SK-MEL-5 (cell line): ENCODE measurements at places on chromosomes 4 and X.

DNA sequence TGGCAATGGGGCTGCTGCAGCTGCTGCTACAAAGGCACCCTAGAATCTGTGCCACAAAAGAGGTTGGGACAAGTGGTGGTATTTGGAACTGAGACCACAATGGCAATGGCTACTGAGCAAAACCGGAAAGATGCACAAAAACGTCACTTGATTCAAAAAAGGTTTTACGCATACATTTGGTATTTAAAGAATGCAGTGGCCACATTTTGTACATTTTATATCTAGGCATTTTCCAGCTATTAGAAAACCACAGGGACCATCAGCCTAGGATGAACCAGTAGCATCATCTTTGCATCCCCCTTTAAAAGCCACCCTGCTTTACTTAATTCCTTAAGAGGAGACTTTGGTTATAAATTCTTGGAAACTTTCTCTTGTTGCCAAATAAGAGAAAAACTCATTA lies 104.8 kb upstream of the CXCL13 start:
- DNase-seq: no peak

DNA sequence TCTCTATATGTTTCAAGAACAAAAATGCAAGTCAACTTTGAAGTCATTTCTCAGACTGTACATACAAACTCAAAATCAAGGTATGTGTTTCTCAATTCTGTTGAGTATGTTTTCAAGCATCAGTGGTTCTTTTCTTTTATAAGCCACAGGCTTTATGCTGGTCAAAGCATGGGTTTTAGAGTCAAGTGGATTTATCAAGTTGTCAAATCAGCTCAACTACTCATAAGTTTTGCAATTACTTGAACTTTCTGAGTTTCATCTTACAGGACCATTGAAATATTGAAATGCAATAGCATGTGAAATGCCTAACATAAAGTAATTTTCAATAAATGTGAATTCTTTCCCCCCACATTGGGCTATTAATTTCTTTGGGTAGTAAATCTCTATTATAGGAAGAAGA lies 239.9 kb upstream of the DKK2 start:
- DNase-seq: no peak

GRCh38 chrX:128250621-128251020 lies 198.4 kb upstream of the ACTRT1 start:
- no peak for DNase-seq

GRCh38 chrX:67587946-67588624 lies 44.3 kb downstream of the AR start:
- no peak for DNase-seq

- DNase-seq: no peak
Observed at GRCh38 chr4:106231931-106232330, 84.1 kb downstream of the TBCK start.

DNA sequence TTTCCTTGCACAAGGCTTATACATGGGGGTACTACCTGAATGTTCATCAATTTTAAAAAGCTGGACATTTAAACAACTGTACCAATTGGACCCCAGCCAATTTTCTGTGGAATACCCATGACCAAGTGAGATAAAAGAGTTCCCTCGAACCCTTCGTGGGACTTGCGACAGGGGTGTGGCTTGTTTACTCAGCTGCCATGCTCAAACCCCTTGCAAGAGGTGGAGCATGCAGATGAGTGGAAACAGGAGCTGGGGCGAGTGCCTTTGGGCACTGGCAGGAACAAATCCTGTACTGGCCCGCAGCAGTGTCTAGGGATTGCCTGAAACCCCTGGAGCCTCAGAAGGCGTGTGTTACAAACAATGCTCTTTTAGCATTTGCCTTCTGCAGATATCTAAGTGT lies 144.2 kb downstream of the PDHA2 start:
- DNase-seq: no peak

- peak; percentile 46 for DNase-seq
Observed at GRCh38 chr4:150591406-150591805, 9.5 kb downstream of the MAB21L2 start.

GRCh38 chr4:78149751-78150542 lies 92.8 kb downstream of the FRAS1 start:
- no peak for DNase-seq

DNA sequence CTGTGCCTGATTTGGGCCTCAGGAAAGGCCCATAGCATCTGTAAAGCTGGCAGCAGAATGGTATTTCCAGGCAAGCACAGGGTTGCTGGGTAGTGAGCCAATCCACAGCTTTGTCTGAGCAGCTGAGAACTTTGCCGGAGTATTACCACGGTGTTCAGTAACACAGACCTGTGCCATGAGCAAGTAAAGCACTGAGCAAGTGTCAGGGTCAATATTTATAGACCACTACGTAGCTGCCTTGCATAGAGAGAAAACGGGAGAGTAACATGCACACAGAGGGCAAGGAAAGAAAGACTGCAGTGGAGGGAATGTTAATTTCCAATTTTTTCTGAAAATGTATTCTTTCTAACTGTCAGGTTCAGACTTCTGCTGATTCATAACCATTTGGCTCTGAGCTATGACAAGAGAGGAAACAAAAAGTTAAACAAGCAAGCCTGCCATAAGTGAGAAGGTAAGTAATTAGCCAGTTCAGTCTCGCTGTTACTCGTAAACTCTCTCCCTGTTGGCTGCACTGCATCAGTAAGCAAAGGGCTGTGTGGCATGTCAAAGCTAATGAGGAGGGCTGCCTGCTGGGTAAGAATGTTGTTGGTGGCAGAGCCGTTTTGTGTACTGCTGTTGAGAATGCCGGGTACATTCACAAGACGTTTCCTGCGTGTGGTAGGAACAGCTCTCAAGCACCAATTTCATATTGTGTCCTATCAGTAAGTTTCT lies 238.1 kb downstream of the BMPR1B start:
- DNase-seq: no peak

GRCh38 chr4:132071815-132072214 lies 1077.3 kb upstream of the PCDH10 start:
- no peak for DNase-seq

DNA sequence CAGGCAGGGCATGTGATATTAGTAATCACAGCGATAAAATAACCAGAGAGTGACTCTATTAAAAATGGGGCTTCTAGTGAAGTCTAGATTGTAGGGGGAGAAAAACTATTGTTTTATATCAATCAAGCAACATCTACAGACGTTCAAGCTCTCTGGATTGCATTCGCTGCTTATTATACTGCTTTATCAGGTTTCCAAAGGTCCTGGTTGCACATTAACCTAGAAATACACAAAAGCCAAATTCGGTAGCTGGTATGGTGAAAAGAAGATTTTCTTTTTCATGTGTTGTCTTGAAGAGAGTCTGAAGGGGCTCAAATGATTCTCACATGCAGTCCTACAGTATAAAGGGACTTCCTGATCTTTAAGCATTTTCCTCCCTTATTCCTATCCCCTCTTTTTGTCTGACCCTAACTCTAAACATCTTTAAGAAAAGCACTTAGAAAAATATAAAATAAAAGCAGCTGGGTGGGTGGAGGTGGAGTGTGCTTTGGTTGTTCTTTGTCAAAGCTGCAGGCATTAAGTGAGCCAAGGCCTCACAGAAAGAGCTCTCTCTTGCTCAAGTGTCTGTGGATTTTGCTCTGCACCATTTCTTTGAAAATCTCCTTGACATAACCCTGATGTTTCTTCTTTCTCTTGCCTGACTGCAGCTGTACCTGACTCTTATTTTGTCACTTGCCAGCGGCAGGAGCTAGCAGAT lies 46.1 kb downstream of the MID1IP1 start:
- no peak for DNase-seq

DNA sequence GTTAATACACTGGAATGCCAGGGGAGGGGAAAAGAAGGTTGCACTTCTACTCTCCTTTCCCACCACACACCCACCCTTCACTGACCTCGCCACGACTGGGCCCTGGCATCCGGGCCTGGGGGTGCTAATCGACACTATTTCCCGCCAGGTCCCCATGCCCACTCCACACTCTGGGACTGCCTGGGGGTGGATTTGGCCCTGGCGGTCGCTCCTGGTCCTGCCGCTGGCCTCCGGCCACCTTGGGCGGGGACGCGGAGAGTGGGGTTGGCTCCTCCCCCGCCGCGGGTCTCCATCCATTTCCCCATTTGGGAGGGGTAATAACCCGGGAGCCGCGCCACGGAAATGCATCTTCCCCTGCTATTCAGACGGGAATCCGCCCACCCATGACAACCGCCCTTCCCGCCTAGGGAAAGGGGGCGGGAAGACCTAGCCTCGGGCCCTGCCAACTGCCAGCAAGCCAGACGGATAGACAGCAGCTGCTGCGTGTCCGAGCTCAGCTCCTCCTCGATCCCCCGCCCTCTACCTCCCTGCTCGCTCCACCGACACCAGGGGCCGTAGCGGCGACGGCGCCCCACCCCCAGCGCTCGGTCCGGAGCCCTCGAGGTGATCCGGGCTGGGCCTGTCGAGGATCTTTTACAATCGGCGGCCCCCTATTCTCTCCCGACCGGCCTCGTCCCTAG lies 78.1 kb downstream of the RLIM start:
- no peak for DNase-seq

DNA sequence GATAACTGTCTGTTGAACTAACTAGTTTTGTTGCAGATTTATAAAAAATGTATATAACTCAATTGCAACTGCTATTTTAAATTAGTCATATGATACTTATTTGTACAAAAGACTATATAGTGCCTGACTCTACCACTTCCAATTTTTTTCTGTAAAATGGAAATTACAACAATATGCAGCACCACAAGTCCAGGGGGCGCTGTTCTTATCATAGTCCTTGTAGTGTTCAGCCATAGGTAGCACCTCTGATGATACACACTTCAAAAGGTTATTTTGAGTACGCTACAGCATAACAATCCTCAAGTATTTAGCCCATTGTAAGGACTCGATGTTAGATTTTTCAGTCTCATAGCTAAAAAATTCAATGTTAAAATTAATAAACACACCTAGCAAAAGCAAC lies 174.9 kb downstream of the CORIN start:
- DNase-seq: peak; percentile 54

DNA sequence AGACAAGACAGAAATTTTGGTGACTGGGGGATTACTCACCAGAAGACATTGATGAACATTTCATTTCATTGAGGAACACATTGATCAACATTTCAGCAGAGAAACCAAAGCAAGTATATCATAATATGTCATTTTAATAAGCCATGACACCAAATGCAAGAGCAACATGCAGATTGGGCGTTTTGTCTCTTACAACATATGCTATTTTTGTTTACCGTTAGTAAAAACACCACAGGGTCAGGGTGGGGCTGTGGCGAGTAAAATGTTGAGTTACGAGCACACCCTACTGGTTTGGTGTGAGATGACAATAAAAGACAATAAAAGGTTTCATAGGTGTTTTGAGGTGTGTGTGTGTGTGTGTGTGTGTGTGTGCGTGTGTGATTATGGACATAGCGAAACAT lies 294.5 kb downstream of the PDGFC start:
- DNase-seq: peak; percentile 55

DNA sequence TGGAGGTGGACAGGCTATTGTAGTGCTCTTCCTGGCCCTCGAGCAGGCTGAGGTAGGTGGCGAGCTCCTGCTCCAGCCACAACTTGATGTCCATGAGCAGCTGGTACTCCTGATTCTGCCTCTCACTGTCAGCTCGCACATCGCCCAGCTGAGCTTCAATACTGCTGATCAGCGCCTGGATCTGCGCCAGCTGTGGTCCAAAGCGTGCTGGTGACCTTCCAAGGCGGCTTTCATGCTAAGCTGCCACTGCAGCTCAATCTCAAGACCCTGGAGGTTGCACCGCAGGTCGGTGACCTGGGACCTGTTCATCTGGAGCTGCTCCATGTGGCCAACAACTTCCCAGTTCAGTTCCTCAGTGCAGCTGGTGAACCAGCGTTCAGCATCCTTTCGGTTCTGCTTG lies 31.2 kb downstream of the LRIT3 start:
- DNase-seq: no peak

DNA sequence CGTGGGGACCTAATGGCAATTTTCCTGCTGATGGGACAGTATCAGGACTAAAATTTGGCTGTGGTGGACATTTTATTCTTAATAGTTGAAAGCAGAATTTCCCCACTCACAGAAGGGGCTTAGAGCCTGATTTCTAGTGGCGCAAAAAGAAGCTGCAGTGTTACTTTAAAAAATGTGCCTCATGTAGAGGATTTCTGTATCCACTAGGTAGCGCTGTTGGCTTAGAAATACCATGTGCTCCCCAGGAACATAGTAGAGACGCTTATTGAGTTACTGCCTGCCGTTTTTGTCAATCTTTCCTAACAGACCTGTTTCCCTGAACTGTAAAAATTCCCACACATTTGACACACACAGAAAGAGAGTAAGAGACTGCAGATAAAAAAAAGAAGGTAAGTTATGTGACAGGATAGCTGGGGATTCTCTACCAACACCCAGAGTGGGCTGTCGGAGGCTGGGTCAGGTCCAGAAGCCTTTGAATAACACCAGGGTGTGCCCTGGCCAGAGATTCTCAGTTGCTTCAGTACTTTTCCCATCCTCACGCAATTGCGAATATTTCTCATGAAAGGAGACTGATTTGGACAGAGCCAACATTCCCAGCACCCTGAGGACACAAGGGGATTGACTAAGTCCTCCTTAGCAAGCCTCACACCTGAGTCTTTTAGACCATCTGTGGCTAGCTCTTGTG lies 88.4 kb downstream of the ZXDA start:
- DNase-seq: peak; percentile 76

GRCh38 chrX:103248553-103248952 lies 6.4 kb downstream of the TCEAL8 start:
- peak; percentile 48 for DNase-seq

DNA sequence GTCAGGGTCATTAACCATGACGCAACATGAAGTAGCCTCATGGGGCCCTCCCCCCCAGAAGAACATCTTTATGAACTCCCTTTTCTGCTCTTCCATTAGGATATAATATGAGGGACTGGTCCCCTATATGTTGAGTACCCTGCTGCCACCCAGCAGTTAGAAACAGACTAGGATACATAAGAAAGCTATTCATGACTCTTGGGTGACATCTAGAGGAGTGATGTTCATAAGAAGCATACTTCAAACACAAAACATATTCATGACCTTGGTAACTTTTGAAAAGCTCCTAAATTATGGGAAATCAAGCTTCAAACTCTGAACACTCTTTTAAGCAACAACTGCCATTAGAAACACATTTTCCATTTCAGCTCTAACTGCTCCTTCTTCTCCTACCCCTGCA lies 155.2 kb upstream of the SPIN4 start:
- peak; percentile 50 for DNase-seq

- DNase-seq: no peak
Observed at GRCh38 chr4:83387012-83387411, 52.4 kb upstream of the HPSE start.

GRCh38 chr4:182536221-182536811 lies 293.1 kb downstream of the TENM3 start:
- no peak for DNase-seq

DNA sequence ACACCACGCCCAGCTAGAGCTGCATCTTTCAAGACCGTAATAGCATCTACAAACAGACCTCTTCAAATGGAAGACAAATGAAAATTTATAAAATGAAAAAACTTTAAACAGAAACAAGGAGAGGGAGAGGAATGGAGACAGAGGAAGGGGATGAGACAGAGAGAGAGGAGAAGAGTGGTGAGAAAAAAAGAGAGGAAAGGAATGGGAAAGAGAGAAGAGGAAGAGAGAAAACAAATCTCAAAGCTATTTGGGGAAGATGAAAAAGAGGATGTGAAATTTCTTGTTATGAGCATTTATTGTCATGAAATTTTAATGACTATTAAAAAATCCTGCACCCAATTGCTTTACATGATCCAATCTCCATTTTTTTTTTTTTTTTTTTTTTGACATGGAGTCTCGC lies 726.9 kb downstream of the GRID2 start:
- no peak for DNase-seq

- DNase-seq: peak; percentile 87
Observed at GRCh38 chr4:22607382-22607781, 85.4 kb upstream of the GBA3 start.
